ENCODE measurements at places on chromosomes 3 and 15.

DNA sequence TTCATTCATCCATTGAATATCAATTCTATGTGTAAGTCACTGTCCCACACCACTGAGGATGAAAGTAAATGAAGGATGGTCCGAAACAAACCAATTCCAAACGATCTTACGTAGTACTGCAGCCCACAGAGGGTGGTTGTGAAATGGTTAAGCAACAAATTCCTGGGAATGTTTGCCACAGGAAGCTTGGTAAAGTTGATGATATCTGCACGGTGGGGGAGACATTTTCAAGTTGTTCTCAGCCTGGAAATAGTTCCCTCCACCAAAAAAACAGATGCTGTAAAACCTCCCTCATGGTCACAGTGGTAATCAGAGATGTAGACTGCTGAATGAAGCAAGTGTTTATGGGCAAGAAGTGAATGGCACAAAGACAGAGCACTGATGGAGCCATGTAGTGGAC is 35.9 kb upstream of the BNC1 start:
- DNase-seq = no peak

- peak; percentile 53 for DNase-seq
Observed at GRCh38 chr3:62201438-62202035, 171.8 kb downstream of the FEZF2 start.

- no peak for DNase-seq
Observed at GRCh38 chr3:180320631-180321030, 281.3 kb upstream of the TTC14 start.

DNA sequence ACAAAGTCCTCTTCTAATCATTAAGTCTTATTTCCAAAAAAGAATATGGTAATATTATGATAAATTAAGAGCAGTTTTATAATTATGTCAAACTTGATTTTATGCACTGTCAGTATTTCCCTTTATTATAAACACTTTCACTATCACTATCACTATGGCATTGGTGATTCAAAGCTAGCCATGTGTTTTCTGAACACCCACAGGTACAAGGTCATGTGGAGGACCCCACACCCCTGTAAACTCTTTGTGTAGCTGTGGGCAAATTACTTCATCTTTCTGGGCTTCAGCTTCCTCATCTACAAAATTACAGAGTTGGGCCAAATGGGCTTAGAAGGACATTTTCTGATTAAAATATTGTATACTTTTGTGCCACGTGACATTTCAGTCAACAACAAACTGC is 41.7 kb downstream of the FBXL22 start:
- DNase-seq = no peak

DNA sequence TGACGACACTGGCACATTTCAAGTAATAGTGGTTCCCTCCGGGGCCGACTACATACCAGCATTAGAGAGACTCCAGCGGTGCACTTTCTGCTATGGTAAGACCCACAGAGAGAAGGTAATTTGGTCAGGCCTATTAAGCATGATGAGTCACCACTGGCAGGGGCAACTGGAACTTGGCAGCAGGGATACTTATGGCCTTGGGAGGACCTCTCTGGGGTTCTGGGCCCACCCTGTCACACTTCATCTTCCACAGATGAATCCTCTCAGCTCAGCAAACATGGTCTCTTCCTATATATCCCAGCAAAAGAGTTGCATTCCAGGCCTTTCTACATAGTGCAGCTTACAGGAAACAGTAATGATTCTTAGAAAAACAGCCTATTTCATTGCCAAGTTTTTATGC is 88.0 kb downstream of the PIK3R4 start:
- no peak for DNase-seq

- DNase-seq = no peak
Observed at GRCh38 chr3:66803721-66804695, 194.1 kb upstream of the KBTBD8 start.

- no peak for DNase-seq
Observed at GRCh38 chr3:41138146-41138545, 61.2 kb upstream of the CTNNB1 start.
